ENCODE measurements at places on chromosomes 11 and 22.

DNA sequence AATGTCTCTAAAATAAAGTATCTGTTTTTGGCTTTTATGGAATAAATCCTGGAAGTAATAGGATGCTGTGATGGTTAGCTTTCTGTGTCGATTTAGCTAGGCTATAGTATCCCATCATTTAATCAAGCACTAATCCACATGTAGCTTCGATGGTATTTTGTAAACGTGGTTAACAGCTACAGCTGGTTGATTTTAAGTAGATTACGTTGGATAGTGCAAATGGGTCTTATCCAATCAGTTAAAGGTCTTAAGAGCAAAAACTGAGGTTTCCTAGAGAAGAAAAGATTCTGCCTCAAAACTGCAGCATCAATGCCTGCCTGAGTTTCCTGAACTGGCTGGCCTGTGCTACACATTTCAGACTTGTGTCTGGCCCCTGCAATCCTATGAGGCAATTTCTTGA lies 314.2 kb upstream of the SORL1-AS1 start:
- DNase-seq: no peak

DNA sequence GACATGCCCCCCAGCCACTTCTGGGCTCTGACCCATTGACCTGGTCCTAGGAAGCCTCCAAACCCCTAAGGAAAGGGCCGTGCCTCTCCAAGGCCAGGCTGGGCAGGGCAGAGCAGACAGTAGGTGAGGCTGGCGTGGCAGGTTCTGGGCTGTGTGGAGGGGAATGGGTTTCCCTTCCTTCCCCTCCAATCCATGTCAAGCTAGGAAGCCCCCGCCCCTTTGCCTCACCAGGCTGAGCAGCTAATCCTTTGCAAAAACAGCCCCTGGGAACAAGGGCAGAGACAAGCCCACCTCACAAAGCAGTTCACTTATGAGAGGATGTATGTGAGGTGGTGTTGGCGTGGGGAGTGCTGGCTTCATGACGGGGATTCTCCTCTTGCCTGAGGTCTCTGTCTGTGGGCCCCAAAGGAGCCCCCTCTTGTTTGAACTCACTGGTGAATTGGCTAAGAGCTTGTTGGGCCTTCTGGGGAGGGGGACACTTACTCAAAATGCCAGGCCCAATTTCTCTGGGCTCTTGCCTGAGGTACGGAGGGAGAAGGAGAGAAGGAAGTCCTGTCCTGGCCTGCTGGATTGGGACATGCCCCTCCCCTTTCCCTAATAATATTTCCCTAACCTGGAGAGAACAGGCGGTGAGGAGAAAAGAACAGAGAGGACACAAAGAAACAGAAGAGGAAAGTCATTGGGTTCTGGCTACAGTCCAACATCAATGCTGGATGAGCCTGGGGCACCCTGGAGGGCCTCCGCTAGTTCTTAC lies 1.6 kb upstream of the TRIM29 start:
- peak; percentile 3 for DNase-seq

DNA sequence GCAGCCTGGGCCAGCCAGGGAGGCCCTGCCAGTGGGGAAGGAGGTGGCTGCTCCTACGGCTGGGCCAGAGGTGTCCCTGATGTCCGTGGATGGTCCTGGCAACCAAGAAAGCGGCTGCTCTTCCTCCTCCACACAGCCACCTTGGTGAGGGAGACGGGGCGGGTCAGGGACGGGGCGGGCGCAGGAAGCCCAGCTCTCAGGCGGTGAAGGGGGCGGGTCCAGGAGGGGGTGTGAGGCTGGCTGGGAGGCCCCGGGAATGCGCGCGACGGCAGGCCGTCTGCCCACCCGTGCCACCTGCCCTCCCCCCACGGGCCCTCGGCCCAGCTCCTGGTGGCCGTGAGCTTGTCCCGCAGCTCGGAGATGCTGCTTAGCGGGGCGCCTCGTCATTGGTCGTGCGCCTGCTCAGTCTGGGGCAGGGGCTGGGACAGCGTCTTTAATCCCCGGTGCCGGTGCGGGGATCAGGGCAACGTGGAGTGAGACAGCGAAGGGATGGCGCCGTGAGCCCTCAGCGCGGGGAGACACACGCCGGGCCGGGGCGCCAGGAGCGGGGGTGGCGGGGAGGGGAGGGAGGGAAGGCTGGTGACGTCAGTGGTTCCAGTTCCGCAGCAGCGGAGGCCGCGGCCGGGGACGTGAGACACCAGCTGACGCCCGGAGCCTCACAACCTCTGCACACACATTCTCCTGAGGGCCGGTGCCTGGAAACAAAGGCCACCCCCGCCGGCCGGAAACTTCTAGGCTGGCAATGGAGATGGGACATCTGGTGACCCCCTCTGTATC lies 6.7 kb upstream of the BRSK2 start:
- DNase-seq: peak; percentile 85

- no peak for DNase-seq
These were observed 10.5 kb upstream of the ALX4 start for GRCh38 chr11:44320289-44320973.

GRCh38 chr11:94946812-94947211 lies 26.5 kb downstream of the CWC15 start:
- DNase-seq: no peak

DNA sequence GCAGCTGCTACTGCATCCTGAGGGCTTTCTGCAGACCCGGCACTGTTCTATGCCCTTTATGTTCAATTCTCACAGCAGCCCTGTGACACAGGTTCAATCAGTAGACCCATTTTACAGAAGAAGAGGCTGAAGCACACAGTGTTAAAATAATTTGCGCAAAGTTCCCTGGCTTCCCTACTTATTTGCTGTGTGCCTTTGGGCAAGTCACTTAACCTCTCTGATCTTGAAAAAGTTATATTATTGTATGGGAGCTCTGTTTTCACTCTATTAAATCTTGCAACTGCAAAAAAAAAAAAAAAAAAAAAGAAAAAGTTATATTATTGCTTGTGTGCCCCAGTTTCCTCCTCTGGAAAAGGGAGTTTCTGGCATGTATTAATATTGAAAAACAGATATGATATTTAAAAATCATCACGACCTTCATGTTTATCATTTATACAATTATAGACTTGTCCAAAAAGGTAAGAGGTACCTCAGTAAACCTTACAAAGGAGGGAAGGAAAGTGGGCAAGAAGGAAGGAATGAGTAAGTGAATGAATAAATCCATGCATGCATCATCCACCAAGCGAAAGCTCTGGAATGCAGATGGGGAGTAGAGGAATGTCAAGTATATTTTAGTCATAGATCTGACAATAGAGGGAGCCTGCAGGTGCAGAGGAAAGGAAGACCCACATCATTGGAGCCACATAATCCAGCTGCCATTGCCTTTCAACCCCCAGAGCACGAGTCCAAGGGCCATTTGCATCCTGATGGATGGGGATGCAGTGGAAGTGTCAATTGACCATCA lies 21.2 kb upstream of the ISX start:
- no peak for DNase-seq

DNA sequence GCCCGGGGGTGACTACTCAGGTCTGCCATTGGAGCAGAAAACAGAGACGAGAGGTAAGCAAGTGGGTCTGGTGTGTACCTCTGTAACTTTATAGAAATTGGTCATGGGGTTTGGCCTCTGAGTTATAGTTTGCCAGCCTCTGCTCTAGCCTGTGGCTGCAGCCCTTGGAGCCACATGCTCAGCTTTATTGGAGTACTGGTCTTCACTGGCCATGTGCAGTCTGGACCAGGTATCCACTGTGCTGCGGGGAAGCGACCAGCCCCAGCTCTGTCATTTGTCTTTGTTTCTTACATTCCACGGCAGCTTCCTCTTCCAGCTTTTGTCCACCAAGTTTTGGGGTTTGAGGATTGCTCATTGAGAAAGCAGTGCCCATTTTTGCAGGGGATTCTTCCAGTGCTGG lies 453.4 kb downstream of the TBC1D22A start:
- DNase-seq: no peak

GRCh38 chr11:97865424-97866012 lies 1155.2 kb upstream of the CNTN5 start:
- no peak for DNase-seq

All from activated T-cell treated with anti-CD3 and anti-CD28 coated beads, Interleukin-2, amount 50 U/mL, for 24 hours (primary cell).